ENCODE measurements at places on chromosomes 1 and 21.

DNA sequence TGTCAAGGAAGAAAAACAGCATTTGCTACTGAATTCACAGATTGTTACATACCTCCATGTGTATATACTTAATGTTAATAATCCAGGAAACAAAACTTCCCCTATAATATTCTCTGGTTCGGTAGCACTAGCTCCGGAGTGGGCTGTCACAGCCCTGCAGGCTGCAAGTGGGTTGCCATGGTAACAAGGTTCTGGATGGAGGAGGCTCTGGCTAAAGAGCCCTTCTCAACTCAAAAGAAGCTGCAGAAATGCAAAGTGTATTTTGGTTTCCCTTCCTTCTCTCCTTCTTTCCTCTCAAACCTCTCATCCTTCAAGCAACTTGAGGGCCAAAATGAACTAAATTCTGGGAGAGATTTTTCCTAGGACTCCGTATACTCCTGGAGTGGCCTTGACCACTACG, 45.2 kb downstream of the ASTN1 start:
- no peak for DNase-seq

DNA sequence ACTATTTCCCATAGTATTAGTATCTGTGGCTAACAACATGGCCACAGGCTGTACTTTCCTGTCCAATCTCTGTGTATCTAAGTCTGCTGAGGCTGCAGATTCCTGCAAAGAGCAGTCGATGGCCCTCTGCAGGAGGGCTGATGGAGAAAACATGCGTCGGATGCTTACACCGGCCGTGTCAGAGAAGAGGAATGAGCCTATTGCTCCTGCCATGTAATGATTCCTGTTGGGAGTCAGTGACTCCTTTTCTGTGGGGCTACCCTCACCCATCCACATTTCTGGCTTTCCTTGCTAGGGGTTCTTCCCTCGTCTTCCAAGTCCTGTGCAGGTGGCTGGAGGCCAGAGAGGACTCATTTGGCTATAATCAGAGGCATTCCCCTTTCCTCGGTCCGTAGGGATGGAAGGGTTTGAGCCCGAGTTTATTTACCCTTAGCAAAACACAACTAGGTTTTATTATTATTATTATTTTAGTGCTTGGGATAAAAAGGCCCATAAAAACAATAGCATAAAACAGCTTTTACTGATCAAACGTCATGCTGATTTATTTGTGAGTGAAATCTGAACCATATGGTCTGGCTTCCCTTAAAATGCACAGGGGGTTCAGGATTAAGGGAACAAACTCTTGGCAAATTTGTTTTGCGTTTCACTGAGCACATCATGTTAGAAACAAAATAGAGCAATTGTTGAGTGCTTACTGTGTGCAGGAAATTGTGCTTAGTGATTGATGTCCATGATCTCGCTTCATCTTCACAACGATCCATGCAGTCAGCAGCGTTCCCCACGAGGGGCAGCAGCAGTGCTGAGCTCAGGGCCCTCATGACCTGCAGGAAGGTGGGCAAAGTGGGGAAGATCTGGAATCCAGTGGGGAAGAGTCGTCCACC, 70.8 kb downstream of the KIF26B start:
- DNase-seq: no peak

DNA sequence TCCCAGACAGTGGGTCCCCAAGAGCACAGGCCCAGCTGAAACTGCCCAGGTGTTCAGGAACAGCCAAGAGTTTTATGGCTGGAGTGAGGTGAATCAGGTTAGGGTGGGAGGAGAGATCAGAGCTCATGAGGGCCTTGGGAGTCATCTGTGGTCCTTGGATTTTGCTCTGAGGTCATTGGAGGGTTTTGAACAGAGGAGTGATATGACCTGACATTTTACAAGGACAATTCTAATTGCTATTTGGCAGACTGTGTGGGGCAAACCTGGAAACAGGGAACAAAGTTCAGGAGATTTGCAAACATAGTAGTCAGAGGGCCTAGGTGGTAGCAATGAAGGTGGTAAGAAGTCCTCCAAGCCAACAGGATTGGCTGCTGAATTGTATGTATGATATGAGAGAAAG, 31.1 kb upstream of the LRRN2 start:
- DNase-seq: no peak

DNA sequence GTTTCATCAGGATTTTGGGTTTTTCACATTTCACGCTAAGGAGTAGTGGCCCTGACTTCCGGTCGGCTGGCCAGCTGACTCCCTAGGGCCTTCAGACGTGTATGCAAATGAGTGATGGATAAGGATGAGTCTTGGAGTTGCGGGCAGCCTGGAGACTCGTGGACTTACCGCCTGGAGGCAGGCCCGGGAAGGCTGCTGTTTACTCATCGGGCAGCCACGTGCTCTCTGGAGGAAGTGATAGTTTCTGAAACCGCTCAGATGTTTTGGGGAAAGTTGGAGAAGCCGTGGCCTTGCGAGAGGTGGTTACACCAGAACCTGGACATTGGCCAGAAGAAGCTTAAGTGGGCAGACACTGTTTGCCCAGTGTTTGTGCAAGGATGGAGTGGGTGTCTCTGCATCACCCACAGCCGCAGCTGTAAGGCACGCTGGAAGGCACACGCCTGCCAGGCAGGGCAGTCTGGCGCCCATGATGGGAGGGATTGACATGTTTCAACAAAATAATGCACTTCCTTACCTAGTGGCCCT, 23.1 kb upstream of the TNFRSF1B start:
- DNase-seq: no peak

GRCh38 chr1:169110236-169110635, 3.7 kb downstream of the ATP1B1 start:
- DNase-seq: no peak

Measured in OCI-LY7 (cell line).